Stimulated activated CD4-positive, alpha-beta T cell treated with anti-CD3 and anti-CD28 coated beads, Interleukin-15, amount 100 ng/mL, for 1 hour (primary cell): ENCODE measurements at places on chromosomes 3 and 15.

GRCh38 chr15:56699743-56700142, 33.6 kb downstream of the ZNF280D start:
- DNase-seq = no peak

- DNase-seq = no peak
Measured at GRCh38 chr3:347581-347980, 151.0 kb downstream of the CHL1 start.

- no peak for DNase-seq
Measured at GRCh38 chr15:100147828-100148227, 193.9 kb downstream of the ADAMTS17 start.

GRCh38 chr3:32843510-32844321, 25.9 kb downstream of the TRIM71 start:
- no peak for DNase-seq

DNA sequence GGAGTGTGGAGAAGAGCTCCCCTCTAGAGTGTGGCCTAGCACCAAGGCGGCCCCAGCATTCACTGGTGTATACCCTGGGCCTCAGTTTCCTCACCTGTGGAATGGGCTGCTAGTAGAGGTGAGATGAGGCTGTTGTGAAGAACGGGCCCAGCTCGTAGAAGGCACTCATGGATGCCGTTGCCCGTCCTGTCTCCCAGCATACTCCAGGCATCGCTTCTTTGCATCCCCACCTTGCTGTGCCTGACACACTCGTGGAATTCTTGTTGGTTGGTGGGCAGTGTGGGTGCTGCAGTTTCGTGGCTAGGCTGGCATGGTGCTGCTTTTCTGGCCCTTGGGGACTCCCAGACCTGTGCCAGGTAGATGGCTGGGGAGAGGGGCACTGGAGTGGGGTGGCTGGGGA, 76.7 kb downstream of the SMAD6 start:
- no peak for DNase-seq

GRCh38 chr3:18351069-18351628, 74.0 kb downstream of the SATB1 start:
- DNase-seq = no peak

- no peak for DNase-seq
Measured at GRCh38 chr15:69750253-69750652, 297.6 kb downstream of the RPLP1 start.

- DNase-seq = no peak
Measured at GRCh38 chr3:5194801-5195509, 7.4 kb downstream of the EDEM1 start.

DNA sequence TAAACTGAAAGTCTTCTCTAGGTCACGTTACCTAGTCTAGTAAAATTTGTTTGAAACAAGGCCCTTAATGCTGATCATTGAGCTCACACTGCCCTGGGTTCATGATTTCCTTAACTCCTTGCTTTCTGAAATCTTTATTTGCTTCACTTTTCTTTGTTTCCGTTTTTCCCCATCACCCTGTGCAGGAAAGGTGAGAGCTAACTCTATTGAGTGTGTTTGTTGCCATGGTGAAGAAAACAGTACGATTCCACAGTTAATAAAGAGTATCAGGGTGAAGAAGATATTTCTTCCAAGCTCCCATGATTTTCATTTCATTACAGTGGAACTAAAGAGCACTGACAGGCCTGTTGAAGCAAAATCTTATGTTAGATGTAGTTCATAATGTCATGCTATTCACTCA, 276.2 kb downstream of the RAP2B start:
- DNase-seq = no peak

GRCh38 chr15:101168463-101168824, 83.4 kb downstream of the CHSY1 start:
- DNase-seq = no peak

DNA sequence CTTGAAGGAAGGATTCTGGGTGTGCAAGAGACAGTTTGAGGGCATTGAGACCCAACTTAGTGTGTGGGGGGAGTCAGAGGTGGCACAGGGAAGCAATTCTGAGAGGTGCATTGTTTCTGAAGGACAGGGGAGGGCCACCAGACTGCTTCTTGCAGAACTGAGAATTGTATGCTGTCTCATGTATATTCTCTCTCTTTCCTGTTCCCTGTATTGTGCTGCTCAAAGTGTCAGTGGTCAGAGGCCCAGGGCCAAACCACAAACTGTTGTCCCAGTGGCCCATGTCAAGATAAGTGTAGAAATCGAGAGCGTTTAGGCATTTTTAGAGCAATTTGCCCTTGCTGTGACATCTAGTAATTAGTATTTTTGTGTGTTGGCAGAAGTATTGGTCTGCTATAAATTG, 567.1 kb downstream of the EDEM1 start:
- no peak for DNase-seq

DNA sequence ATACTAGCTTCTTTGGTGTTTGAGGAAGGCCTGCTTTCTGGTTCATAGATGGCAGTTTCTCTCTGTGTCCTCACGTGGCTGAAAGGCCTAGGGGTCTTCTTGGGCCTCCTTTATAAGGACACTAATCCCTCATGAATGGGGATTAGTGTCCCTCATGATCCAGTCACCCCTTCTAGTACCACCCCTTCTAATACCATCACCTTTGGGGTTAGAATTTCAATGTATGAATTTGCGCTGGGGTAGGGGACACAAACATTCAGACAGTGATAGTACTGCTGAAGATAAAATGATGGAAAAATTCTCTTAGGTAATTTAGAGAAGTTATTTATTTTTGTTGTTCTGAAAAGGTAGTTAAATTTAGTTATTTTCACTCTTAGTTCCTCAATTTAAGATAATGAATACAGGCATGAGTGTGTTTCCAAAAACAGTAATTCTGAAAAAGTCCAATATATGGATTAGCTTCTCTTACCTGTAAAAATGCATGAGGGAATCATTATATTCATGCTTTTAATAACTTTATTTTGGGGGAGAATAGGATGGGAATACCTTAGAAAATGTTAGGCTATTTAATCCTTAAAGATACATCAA, 103.6 kb downstream of the FNDC3B start:
- no peak for DNase-seq

DNA sequence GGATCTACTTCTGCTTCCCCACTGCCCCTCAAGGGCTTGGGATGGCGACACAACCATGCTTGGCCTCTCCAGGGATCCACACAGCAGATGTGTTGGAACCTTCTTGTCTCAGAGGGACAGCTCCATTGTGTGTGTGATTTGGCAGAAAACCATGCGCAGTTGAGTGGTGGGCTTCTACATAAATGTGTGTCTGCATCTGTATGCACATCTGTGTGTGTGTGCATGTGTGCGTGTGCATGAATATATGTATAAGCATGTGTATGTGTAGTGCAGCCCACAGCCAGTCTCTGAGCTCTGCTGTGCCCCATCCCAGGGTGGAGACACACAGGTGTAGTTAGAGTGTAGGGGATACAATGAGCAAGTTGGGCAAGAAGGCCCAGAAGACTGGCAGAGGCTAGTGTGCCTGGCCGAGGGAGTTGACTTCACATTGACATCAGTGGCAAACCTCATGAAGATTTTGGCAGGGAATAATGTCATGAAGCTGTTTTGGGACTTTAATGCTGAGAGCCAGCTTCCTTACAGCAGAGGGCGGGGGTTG, 8.1 kb downstream of the GLYCTK start:
- no peak for DNase-seq

DNA sequence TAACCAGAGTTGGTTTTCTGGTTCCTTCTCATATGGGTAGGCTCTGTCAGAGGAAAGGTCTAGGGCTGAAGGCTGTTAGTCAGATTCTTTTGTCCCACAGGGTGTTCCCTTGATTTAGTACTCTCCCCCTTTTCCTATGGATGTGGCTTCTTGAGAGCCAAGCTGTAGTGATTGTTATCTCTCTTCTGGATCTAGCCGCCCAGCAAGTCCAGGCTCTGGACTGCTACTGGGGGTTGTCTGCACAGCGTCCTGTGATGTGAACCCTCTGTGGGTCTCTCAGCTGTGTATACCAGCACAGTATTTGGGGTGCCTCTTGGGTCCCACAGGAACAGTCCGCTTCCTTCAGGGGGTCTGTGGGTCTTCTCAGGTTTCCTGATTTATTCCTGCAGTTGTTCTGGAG, 70.8 kb downstream of the PPP2R3A start:
- no peak for DNase-seq

DNA sequence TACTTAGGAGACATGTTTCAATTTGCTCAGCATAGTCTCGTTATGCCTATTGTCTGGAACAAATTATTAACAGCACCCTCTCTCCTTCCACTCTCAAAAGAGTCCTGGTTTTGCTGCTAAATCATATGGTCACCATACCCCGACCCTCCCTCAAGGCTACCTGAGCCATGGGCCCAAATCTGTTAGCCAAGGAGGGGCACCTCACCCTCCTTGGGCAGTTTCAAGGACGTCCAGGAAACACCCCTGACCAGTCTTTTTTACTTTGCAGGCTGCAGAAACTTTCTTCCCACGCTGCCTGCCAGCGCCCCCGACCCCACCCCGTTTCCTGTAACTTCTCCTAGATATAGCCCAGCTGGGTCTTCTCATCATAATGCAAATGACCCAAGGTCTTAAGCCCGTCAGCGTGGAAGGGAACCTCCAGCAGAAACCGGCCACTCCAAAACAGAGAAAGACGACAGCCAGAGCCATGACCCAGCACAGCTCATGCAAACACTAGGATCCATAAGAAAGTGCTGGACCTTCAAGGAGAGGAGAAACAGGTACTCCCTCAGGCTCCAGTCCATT, 62.3 kb downstream of the ADCY5 start:
- no peak for DNase-seq

GRCh38 chr3:55322638-55323037, 164.5 kb downstream of the WNT5A start:
- DNase-seq = no peak

- DNase-seq = no peak
Measured at GRCh38 chr3:139037478-139037877, 7.2 kb downstream of the PRR23C start.

GRCh38 chr15:79167776-79168175, 77.2 kb upstream of the RASGRF1 start:
- no peak for DNase-seq

DNA sequence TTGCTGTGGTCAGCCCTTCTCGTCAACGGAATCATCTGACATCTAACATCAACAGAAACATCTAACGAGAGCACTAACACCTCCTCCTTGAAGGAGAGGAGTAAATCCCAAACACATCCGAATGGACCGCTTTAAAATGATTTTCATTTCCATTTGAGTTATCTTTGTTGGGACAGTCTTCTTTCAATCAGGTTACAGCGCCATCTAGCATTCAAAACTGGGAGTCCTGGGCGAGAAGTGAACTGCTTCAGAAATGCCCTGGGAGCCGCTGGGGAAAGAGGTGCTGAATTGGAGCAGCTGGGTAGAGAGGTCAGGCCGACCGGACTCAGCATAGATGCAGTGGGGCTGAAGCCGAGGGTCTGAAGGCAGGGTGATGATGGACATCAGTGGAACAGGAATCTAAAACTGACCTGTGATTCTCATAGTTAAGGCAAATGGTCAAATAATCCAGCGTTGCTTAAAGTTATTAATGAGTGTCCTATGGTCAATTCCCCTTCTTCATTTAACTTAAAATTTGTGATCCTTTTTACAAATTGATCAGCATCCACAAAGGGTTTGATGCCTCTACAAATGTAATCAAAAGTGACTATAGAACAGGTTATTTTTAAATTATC, 170.0 kb upstream of the NDN start:
- no peak for DNase-seq

DNA sequence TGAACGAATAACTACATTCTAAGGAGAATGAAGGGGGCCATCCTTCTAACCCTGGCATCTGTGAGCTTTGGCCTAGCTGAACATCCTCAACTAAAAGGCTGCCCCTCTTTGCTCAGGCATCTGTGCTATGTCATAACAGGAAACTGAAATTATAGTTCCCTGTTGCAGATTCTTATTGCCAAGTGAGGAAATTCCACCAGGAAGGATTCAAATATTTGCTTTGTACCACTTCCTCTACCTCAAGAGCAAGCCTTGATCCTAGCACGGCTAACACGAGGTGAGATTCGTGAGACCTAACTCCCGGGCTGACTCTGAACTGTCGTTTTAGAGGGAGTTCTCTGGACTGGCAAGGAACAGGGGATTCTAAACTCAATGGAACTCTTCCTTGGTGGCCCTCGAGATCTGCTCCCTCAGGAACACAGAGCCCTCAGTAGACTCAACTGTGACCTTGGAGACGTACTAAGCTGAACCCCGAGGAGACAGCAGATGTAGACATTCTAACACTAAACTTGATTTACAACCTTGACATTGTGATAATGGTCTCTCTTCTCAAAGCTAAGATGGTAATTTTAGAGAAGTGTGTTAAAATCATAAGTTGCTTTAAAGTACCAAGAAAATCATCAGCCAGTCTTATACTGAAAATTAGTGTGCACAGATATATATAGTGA, 4.2 kb downstream of the SPG21 start:
- no peak for DNase-seq

DNA sequence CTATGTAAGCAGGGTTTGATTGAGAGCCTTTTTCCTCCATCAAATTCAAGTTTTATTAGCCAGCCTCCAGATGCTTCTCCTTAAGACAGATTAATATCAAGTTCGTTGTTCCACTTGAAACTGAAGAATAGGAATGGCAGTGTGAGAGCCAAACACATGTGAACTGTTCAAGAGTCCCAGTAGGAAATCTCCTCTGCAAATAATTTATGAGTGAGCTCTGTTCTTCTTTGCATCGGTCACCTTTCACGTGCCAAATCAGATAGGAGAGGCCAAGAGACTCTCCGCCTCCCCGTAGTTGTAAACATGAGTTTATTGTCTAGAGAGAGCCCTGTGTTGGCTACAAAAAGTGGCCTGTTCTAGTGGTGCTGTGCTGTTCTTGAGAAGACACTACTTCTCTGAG, 372.1 kb upstream of the NR2F2 start:
- DNase-seq = no peak

- no peak for DNase-seq
Measured at GRCh38 chr3:11392860-11393114, 120.6 kb downstream of the ATG7 start.

- no peak for DNase-seq
Measured at GRCh38 chr3:188421151-188421821, 267.3 kb downstream of the LPP start.

GRCh38 chr3:45868213-45868612, 18.1 kb upstream of the CCR9 start:
- no peak for DNase-seq

- no peak for DNase-seq
Measured at GRCh38 chr15:100383302-100384107, 41.7 kb upstream of the ADAMTS17 start.

GRCh38 chr3:156300929-156301840, 180.8 kb downstream of the KCNAB1 start:
- no peak for DNase-seq

GRCh38 chr15:90062023-90062442, 40.2 kb downstream of the IDH2 start:
- peak; percentile 13 for DNase-seq
